ENCODE measurements at places on chromosomes 5 and 9.

DNA sequence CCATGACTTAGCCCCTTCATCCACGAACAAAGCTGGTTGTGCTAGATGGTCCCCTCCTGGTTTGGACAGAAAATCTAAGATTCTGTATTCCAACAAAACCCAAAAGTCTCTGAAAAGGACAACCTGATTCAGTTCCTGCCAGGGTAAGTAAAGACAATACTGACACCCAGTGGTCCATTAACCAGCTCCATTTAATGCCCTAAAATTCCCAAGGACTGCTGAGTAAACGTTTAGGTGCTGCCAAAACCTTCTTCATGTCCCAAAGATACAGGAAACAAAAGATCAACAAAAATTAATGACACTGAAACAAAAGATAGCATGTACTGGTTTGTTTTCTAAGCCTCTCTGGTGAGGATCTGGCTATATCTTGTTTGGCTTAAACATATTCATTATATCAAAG, 25.3 kb upstream of the PPP1R2B start:
- DNase-seq = peak; percentile 20

DNA sequence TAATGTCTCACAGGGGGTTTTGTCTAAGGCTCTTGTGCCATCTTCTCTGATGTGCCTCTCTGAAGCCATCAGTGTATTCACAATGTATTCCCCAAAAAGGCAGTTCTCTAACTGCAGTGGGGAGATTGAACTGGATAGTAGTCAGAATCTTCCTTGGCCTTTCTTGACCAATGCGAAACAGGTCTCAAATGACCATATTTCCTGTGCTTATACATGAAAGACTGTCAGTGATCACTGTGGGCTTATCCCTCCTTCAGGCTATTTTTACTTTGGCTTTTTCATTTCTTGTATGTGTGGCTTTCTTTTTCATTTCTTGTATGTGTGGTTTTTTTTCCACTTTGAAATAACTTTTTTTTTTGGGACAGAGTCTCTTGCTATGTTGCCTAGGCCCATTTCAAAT, 19.7 kb downstream of the HMGXB3 start:
- no peak for DNase-seq

GRCh38 chr5:65791712-65792673, 70.0 kb downstream of the NLN start:
- DNase-seq = no peak

GRCh38 chr5:42898760-42899159, 87.1 kb upstream of the SELENOP start:
- no peak for DNase-seq

GRCh38 chr5:116528519-116529234, 45.9 kb downstream of the SEMA6A start:
- no peak for DNase-seq

GRCh38 chr9:133959171-133959570, 33.0 kb downstream of the VAV2 start:
- DNase-seq = no peak

GRCh38 chr9:90795084-90795483, 6.5 kb upstream of the SYK start:
- no peak for DNase-seq

DNA sequence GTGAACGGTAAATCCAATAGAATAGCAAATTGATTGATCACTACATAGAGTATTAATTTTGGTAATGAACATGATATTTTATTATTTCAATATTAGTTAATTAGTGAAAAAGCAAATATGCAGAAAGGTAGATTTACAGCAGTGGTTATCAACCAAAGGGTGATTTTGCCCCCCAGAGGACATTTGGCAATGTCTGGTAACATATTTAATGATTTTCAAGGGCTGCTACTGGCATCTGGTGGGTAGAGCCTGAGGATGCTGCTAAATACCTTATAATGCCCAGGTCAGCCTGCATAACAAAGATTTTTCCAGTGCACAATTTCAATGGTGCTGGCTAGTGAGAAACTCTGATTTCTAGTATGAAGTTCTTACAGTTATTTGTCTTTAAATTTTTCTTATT, 1313.7 kb downstream of the PTPRD start:
- no peak for DNase-seq

- no peak for DNase-seq
Observed at GRCh38 chr5:73182307-73182706, 9.3 kb downstream of the TMEM174 start.

DNA sequence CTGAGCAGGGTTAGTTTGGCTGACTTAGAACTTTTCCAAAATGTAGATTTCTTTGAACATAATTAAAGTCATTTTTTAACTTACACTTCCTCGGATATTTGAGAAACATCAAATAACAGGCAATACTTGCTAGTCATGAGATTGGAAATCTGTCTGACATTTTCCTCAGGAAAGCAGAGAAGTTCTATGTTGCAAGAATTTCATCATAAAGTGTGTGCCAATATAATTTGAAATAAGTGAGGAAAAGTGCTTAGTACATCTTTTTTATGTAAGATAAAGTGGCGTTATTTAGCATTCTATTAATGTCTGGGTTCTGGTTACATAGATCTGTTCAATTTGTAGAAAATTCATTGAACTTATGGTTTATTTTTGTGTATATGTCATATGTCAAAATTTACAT, 48.7 kb upstream of the C5orf47 start:
- peak; percentile 19 for DNase-seq

- no peak for DNase-seq
Observed at GRCh38 chr9:36504156-36504555, 68.5 kb upstream of the MELK start.

DNA sequence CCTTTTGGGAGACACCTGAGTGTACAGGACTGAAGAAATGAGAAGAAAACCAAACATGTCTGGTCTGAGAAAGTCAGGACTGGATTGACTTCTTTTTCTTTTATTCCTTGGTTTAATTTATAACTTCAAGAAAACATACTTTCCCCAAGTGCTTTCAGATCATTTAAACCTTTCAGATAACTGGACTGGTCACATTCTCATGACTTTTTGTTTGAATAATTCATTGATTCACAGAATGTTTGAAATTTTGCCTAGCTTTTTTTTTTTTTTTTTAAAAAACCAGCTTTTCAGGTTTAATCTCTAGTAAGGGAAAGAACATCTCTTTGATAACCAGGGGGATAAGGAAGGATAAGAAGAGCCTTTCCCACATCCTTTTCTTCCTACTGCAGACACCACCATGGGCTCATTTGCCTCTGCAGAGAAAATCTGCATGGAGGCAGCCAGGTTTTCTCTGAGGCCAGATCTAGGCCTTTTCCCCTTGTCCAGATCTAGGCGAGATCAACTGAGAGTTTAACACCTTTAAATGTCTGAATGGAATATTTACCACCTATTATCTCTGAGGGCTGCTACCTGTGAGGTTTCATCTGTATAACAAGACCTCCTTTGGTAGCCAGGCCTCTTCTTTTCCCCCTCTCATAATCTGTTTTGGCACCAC, 45.0 kb upstream of the SLC28A3 start:
- DNase-seq = no peak

DNA sequence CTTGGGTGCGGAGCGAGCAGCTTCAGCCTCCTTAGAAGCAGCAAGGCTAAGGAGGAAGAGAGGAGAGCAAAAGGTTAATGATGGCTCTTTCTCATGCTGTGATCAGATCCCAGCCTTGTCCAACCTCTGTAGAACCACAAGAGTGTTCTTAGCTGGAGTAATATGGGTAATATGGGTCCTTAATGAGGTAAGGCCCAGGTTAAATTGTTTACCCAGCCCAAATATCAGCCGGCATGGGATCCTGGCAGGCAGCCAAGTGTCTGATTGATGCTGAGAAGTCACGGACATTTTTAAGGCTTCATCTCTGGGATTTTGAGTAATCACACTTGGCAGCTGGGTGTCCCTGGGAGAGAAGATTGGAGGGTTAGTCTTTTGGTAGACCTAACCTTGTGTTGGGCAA, 32.3 kb downstream of the GLRA1 start:
- no peak for DNase-seq

GRCh38 chr9:16143947-16144890, 591.4 kb downstream of the CCDC171 start:
- no peak for DNase-seq

DNA sequence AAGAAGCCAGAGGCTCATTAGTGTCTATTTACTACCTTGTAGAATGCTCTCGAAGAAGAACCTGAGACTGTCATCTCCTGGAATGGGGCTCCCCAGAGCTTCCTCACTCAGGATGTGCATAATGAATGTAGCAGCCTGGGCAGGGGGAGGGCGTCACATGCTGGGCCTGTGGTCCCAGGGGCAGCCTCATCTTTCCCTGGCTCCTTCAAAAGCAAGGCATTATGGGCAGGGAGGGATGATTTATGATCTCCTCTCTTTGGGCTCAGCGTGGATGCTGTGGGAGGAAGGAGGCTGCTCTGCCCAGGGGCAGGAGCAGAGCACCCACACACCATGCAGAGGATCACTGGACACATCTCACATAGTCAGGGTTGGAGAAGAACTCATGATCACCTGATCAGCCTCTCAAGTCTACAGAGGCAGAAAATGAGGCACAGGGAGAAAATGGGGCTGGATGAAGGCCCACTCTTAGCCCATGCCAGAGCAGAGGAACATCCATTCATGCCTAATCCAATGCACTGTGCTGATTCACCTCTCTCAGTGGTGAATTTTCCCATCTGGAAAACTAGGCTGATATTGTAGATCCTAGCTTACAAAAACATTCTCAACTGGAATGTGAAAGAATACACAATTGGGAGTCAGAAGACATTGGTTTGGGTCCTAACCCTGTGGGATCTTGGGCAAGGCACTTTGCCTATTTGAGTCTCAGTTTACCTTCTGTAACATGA, 173.7 kb downstream of the CARTPT start:
- no peak for DNase-seq

DNA sequence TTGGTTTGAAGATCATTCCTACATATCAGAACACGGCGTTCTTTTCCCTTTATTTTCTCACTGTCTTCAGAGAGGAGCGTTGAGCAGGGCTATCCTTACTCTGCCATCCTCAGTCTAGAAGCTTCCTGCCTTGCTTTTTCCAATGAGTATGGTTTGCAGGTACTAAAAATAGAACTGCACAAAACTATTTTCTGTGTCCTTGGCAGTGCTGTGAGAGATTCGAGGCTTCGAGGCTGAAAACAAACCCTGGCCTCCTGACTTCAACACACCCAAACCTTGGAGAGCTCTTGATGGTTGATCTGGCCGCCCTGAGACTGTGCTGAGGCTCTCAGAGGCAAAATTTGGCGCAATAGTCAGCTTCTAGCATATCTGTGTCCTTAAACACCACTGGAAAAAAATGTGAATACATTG, 78.9 kb downstream of the GOLPH3 start:
- peak; percentile 52 for DNase-seq

GRCh38 chr5:82863266-82863665, 213.9 kb downstream of the TMEM167A start:
- peak; percentile 13 for DNase-seq

DNA sequence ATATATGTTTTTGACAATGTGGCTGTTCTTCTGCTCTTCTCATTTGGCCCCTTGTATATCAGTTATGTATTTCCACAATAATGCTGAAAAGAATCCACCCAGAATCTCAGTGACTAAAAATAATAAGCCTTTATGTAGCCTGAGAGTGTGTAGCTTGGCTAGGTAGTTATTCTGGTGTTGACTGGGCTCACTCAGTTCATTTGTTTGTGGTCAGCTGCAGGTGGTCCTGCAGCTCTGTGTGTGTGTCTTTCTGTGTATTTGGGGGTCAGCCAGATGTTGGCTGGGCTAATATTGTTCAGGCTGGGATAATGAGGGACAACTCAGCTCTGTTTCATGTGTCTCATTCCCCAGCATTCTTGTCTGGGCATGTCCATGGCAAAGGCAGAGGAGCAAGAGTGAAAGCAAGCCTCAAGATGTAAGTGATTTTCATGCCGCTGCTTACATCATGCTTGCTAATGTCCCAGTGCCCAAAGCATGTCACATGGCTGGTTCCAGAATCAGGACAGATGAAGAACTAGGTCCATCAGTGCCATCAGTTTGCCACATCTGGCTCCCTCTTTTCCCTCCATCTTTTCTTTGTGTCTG, 162.8 kb downstream of the KCTD16 start:
- peak; percentile 6 for DNase-seq

GRCh38 chr5:145509336-145510136, 325.6 kb downstream of the PRELID2 start:
- DNase-seq = no peak

DNA sequence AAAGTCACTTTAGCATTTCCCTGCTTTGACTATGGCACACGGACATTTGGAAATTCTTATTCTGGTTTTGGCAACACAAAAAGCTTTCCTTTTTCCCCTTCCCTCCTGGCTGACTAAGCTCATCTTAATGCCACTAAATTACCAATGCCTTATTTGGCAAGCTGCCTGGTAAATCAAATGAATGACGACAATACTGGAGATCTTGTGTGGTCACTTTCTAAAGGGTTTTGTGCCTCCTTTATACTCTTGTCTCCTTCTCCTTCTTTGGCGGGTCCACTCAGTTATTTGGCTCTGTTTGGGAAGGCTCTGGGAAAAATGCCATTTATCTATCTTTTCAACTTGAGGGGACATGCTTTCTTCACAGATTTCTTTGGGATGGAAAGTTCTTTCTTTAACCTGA, 34.9 kb downstream of the SH3GL2 start:
- DNase-seq = peak; percentile 36

- DNase-seq = no peak
Observed at GRCh38 chr5:157509587-157509986, 49.6 kb downstream of the NIPAL4 start.

- peak; percentile 58 for DNase-seq
Observed at GRCh38 chr9:13205824-13206223, 73.7 kb downstream of the MPDZ start.

DNA sequence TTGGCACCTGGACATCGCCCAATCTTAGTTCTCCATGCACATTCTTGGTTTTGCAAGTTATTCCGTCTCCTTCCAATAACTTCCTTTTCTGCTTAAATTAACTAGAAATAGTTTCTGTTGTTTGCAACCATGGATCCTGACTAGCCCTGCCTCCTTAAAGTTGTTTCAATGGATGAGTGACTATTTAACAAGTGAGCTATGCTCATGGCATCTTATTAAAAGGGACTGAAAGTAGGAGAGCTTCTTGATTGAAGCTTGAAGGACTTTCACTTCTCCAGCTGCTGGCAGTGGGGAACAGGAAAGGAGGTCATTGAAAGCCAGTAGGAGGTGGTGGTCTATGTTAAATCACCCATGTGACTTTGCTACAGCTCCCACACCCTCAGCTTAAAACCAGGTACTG, 466.8 kb downstream of the ARHGEF28 start:
- no peak for DNase-seq

Measured in choroid plexus epithelial cell (primary cell).